PC-9 (cell line): ENCODE measurements at places on chromosomes 6 and 20. TPM values are rescaled to one million over a fixed set of nuclear protein-coding genes. Genes with fewer than 3 reads are reported as not detected.
A peak's percentile ranks its signal among the peaks of the same experiment; 100 is the strongest.

The SAMD5 gene
- 1.2 and 2.0 TPM in 2 replicates for total RNA-seq

The NKAIN4 gene
- total RNA-seq, result not detected in 2 replicates

GRCh38 chr6:70234561-70235236 is 68.2 kb downstream of the COL9A1 start:
- H3K27ac ChIP-seq, result no peak overlapping the region
- no peaks in the 10 kb centered on the region for H3K4me1 ChIP-seq
- DNase-seq, result no peak
- no peak overlapping the region for H3K4me3 ChIP-seq
- H3K27me3 ChIP-seq, result peaks cover 2% of the 10 kb centered on the region; the same call in 1 of the 2 replicates

DNA sequence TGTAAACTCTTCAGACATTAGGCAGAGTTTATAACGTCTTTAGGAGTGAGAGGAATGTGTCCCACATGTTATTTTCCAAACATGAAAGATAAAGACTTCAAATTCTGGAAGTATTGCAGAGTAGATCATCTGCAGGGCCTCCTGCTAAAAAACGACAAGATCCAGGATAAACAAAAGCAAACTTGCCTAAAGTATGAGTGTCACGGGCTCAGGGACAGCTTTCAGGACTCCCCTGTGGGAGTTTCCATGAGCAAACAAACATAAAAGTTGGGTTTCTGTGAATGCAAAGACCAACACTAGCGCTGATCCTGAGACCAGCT is 76.9 kb downstream of the TXNDC5 start:
- no peaks in the 10 kb centered on the region for H3K4me1 ChIP-seq
- no peaks in the 10 kb centered on the region for H3K27me3 ChIP-seq
- no peaks in the 10 kb centered on the region for H3K36me3 ChIP-seq
- DNase-seq, result no peak
- H3K27ac ChIP-seq, result no peak overlapping the region

The SSTR4 gene
- not detected in 2 replicates for total RNA-seq

The ARHGAP40 gene
- total RNA-seq, result 0.92 and 1.8 TPM in 2 replicates

The CTCFL gene
- total RNA-seq, result not detected in 2 replicates

- no peaks in the 10 kb centered on the region for H3K36me3 ChIP-seq
- H3K27me3 ChIP-seq, result no peaks in the 10 kb centered on the region
- no peak for DNase-seq
- H3K27ac ChIP-seq, result no peak overlapping the region
Measured at GRCh38 chr6:34196833-34197195, 39.9 kb upstream of the HMGA1 start.

The CLPSL1 gene
- not detected in 2 replicates for total RNA-seq

DNA sequence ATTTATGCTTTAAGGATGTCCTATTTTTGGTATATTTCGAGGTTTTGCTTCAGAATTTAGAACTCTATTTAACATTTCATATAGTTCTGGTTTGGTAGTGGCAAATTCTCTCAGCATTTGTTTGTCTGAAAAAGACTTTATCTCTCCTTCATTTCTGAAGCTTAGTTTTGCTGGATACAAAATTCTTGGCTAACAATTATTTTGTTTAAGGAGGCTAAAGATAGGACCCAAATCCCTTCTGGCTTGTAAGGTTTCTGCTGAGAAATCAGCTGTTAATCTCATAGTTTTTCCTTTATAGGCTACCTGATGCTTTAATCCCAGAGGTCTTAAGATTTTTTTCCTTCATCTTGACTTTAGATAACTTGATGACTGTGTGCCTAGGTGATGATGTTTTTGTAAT is 162.7 kb upstream of the B3GAT2 start:
- H3K36me3 ChIP-seq, result no peaks in the 10 kb centered on the region
- DNase-seq, result no peak
- H3K27me3 ChIP-seq, result no peaks in the 10 kb centered on the region
- no peaks in the 10 kb centered on the region for H3K4me1 ChIP-seq
- no peak overlapping the region for H3K4me3 ChIP-seq
- H3K27ac ChIP-seq, result no peak overlapping the region

DNA sequence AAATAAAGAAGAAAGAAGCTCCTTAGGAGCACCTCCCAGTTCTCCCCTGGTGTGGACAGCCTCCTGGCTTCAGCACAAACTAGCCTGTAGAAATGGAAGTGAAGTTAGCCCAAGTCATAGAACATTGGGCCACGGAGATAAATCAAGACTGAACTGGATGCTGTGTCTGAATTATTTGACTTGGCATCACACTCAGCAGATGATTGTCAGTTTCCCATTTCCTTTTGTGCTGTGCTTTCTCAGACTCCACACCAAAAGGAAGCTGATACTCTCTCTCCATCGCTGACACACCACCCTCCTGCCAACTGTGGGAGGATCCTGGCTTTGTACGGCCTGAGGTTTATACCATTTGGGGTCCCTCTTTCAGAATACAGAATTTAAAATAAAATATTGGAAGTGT is 209.8 kb downstream of the TFAP2A start:
- H3K36me3 ChIP-seq, result no peaks in the 10 kb centered on the region
- H3K4me1 ChIP-seq, result peaks cover 5% of the 10 kb centered on the region
- no peak overlapping the region for H3K27ac ChIP-seq
- H3K27me3 ChIP-seq, result no peaks in the 10 kb centered on the region

The ITCH gene
- 91.6 and 144 TPM in 2 replicates for total RNA-seq

The CST4 gene
- 0.78 TPM in 1 of 2 replicates, not detected in the other for total RNA-seq

GRCh38 chr6:17985934-17986655 is 1.3 kb downstream of the KIF13A start:
- no peaks in the 10 kb centered on the region for H3K27me3 ChIP-seq
- H3K27ac ChIP-seq, result no peak overlapping the region
- peak overlapping the region; percentile 98 for H3K4me3 ChIP-seq

DNA sequence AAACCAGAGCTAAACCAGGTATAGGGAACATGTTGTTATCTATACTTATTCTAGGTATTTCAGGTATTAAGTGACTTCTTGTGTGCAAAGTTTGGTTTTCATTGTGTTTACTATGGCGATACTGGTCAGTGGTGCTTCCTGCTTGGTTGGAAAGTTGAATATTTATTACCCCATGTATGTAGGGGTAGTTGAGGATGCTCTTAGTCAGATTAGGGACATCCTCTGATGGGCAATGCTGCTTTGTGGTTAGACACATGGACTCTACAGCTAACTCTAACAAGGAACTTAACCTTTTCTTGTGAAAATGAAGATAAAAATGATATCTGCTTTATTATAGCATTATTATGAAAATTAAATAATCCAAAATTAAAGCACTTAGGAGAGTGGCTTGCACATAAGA is 44.1 kb upstream of the ENPP1 start:
- H3K4me3 ChIP-seq, result no peak overlapping the region
- no peak for DNase-seq
- no peaks in the 10 kb centered on the region for H3K4me1 ChIP-seq
- H3K27ac ChIP-seq, result no peak overlapping the region
